ENCODE measurements at places on chromosomes 5 and 9.

DNA sequence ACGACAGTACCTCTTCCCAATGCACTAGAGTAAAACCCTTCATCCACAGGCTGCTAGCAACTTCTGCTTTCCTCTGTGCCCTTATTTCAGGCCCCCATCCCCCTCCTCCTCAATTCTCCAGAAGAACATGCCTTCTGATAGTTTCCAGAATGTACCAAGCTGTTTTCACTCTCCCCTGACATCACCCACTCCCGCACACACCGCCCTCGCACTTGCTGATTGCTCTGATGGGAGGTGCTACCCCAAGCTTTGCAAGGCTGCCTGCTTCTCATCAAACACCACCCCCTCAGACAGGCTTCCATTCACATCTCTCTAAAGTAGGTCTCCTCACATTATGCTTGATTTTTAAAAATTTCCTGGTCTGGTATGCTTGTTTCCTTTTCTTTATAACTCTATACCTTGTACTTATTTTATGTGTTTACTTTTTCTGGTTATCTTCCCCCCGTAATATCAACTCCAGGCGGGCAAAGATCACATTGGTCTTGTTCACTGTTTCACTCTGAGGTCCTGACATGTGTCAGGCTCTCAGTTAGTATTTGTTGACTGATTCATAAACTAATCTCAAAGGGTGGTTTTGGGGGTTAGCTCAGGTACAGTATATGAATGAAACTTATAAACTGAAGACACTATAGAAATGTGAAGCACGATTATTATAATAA lies 91.0 kb upstream of the C9orf72 start:
- no peak for DNase-seq

DNA sequence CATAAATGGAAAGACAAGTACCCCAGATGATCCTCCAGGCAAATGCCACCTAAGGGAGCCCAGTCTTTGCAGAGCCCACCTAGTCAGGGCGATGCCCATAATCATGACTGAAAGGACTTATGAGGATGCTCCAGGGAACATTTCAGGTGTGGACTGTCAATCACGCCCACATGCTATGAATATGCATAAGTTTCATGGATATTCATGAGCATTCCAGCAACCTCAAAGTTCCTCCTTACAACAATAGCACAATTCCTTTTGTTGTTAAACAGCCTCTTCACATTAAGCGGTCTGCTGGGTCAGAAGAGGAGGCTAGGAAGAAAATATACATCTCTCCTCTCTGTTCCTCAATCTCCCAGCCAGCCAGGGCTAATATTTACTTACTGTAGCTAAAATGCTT lies 161.6 kb downstream of the C5orf15 start:
- no peak for DNase-seq

DNA sequence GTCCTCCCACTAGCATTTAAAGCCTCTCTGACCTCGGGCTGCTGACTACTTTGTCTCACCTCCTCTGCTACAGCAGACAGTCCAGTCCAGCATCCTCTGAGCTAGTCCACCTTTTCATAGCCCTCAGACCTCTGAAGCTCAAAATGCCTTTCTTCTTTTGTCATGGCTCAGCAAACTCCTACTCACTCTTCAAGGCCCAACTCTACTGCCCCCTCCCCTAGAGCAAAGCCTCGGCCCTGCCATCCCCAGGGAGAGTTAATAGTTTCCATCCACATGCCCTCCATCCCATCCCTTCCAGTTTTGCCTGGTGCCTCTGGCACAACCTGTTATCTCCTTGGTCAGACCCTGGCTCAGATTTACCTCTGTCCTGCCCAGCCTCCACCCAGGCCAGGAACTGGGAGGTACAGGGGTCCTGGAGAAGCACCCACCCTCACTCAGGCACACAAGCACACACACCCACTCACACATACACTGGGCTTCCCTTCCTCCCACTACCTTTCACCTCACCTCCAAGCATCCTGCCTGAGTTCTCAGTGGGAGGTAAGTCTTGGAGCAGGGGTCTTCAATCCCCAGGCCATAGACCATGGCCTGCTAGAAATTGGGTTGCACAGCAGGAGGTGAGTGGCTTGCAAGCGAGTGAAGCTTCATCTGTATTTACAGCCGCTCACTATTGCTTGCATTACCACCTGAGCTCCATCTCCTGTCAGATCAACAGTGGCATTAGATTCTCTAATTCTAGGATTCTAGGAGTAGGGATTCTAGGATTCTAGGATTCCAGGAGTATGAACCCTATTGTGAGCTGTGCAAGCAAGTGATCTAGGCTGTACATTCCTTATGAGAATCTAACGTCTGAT lies 18.1 kb downstream of the PDLIM4 start:
- DNase-seq, result no peak

DNA sequence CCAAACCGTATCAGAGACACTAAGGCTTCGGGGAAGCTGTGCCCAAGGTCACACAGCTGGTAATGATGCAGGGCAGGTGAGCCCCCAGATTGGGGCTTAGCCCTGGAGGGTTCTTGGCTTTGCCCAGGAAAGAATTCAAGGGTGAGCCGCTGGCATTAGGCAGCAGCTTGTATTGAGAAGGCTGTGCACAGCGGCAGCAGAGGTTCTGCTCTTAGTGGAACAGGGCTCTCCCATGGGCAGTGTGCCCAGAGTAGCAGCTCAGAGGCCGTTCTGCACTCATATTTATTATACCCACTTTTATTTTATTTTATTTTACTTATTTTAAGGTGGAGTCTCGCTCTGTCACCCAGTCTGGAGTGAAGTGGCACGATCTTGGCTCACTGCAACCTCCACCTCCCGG lies 85.8 kb upstream of the IER5L start:
- no peak for DNase-seq

DNA sequence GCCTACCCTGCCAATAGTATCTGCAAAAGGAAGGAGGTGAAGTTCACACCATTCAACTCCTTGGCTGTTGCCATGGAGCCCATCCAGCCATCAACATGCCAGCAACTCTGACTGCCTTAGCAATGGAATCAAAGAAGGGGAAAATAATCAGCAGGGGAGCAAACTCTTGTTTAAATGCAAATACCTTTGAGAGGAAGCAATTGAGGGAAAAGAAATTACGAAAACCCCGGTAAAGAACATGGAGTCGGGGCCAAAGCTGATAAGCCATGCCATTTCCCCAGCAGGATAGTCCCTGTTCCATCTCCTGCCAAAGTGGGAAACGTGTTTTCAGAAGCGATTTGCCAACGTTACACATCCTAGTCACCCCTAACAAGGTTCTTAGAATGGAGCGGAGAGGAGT lies 69.0 kb downstream of the MFAP3 start:
- DNase-seq, result no peak

DNA sequence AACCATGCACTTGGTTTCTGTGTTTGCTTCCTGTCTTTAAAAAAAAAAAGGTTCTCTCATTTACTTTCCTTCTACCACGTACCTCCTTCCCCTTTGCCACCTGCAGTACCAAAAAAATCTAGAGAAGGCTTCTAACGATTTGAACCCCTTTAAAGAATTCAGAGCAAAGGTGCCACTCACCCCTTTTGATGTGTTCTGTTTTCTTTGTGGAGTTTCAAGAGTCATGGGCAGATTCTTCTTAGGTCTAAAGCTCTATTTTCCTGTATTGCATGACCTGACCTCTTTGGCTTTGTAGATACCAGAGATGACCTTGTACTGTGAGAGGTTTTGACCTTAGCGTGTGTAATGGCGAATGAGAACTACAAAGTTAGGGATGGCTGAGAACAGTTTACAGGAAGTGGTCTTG lies 29.0 kb downstream of the TXNDC8 start:
- no peak for DNase-seq

GRCh38 chr5:74378464-74378863 lies 262.1 kb downstream of the ENC1 start:
- no peak for DNase-seq

DNA sequence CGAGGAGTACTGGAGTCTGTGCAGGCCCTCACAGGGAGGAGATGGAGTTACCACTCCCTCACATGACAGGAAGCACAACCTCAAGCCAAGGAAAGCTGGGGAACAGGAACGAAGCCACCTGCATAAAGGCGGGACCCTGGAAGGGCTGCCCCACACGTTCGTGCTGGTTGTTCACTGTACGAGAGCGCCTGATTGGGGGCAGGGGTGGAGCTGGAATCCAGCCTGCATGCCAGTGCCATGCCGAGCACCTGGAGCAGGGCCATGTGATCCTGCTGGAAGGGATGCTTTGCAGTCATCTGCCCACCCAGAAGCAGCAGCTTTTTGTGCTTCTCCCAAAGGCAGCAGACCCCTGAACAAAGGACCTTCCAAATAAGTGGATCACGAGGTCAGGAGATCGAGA lies 11.4 kb downstream of the GRM6 start:
- no peak for DNase-seq

DNA sequence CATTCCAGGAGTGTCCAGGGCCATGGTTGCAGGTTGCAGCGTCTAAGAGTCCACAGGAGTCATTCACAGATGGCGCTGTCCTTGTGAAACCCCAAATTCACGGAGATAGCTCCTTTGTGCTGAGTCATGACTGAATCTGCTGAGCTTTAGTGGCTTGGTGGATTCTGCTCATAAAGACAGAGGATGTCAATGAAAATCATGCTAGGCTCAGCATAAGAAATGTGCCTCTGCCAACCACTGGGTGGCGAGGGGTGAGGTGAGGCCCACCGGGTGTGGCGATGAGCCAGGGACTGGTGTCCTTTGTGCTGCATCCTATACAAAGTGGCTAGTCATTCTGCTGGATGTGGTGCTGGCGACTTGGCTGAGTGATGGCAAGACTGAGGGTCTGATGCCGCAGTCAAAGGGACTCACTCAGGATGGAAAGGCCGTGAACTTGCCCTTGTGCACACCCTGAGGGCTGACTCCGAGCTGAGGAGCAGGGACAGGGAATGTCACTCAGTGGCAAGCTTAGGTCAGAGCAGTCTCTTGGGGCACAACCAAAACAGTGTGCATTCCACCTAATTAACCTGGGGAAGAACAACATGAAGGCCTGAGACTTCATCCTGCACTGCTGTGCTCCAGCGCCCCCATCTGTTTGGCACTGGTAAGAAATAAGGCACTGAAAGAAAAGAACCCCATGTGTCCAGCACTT lies 71.5 kb downstream of the DAP start:
- DNase-seq, result no peak

DNA sequence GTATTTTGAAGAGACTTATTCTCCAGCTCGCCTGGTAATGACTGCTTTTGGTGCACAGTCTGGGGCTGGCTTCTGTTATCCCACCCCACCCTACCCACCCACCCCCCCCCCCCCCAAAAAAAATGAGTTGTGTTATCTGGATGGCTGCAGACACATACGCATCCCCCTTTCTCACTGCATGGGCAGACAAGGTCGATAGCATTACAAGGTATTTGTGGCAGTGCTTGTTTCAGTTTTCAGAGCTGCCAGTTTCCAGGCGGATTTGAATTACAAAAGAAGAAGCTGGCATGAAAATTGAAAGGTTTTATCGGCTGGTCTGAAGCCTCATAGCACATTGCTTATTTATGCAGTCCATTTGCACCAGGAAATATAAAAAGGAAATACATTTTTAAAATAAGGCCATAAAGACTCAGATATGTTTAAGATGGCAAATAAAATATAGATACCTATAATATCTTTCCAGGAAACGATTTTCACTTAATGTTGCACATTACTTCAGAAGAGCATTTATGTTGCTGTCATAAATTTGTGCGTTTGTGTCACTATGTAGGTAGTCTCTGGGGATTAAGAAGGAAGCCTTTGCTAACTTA lies 85.1 kb upstream of the GRHPR start:
- no peak for DNase-seq

DNA sequence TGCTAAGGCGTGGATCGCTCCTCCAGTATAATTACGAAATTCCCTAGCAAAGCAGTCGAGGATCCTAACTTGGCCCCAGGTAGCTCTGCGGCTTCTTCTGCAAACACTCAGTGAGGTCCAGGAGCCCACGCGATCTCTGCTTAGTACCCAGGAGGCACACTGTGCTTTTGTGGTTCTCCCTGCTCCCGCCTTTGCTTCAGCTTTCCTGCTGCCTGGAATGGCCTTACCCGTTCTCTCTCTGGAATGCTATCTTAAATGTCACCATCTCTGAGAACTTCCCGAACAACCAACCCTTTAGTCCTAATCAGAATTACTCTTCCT lies 639 bp downstream of the INVS start:
- no peak for DNase-seq

- DNase-seq, result no peak
Observed at GRCh38 chr5:74460694-74461093, 179.8 kb downstream of the ENC1 start.

DNA sequence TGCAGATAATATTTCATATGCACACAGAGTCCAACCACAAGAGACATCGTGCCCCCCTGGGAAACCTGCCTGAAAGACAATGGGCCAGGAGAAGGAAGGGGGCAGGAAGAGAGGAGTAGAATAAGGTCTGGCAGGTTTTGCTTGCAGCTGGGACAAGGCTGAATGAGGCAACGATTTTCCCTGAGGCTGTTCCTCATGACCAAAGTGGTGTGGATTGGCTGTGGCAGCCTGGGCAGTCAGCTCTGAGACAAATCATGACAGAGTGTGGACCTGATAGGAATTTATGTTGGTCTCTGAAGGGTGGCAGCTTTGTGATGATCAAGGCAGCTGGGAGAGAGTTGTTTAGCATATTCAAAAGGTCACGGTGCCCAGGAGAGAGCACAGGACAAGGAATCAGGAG lies 119.3 kb downstream of the NMUR2 start:
- no peak for DNase-seq

DNA sequence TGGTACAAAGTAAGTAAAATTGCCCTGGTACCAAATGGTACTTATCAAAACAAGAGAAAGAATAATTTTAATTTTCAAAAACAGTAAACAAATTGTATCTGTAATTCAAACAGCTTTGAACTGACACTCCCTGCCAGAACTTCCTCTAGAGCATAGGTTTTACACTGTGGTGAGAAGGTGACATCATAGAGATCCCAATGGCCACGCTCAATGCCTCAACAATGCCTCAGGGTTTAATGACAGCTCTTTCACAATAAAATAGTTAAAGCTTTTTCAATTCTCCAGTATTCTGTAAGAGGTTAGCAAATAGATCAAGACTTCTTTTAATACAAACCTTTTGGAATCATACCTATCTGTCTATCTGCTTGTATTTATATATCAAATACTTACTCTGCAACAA lies 437.1 kb downstream of the PRR16 start:
- no peak for DNase-seq
